ENCODE measurements at places on chromosomes 3 and 15.

- no peak for DNase-seq
These were observed 2.5 kb upstream of the HHLA2 start for GRCh38 chr3:108293858-108294257.

- DNase-seq = no peak
These were observed 3.7 kb upstream of the ANKDD1A start for GRCh38 chr15:64907991-64908390.

GRCh38 chr3:38003371-38003816 lies 12.8 kb downstream of the VILL start:
- DNase-seq = no peak

- DNase-seq = no peak
These were observed 28.7 kb upstream of the ATP2B2 start for GRCh38 chr3:10534066-10534465.

DNA sequence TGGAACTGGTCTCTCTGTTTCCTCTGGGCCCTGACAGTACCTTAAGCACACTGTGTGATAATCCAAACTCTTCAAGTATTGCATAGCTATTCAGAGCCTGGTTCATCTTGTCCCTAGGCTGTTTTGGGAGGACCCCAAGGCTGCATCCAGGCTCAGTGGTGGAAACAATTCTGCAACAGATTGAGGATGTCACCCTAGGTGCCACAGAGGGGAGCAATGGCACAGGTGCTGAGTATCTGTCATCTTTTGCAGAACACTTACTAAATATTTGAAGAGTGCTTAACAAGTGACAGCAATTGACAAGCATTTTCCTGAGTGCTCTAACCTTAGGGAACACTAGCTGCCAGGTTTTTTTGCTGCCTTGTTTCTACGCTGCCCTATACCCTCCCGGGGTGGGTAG lies 27.8 kb downstream of the STARD5 start:
- no peak for DNase-seq

- no peak for DNase-seq
These were observed 367.2 kb downstream of the CNTN4 start for GRCh38 chr3:2465842-2466241.

GRCh38 chr15:72037321-72037720 lies 80.6 kb downstream of the MYO9A start:
- no peak for DNase-seq

DNA sequence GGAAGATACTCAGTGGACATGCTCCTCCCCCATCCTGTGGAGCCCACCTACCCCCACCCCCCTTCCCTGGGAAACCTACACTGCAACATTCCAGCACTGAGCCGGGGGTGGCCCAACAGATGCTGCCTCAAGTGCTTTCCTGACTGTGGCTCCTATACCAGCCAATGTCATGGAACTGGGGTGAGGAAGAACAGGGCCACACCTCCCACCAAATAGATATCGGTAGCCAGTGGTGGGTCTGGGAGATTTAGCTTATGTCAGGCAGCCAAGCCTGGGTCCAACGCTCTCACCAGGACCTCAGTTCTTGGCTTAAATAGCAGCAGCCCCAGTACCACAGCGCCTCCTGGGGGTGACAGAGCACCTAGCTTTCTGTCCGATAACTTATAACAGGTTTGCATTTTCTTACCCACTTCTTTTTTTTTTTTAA lies 30.3 kb downstream of the CDC25A start:
- peak; percentile 14 for DNase-seq

DNA sequence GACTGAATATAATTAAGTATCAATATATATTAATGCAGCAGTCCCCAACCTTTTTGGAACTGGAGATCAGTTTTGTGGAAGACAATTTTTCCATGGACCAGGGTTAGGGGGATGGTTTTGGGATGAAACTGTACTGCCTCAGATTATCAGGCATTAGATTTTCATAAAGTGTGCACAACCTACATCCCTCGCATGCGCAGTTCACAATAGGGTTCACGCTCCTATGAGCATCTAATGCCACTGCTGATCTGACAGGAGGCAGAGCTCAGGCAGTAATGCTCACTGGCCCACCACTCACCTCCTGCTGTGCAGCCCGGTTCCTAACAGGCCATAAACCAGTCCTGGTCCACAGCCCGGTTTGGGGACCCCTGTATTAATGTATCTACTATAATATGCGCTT lies 95.6 kb downstream of the ULK4 start:
- DNase-seq = no peak

DNA sequence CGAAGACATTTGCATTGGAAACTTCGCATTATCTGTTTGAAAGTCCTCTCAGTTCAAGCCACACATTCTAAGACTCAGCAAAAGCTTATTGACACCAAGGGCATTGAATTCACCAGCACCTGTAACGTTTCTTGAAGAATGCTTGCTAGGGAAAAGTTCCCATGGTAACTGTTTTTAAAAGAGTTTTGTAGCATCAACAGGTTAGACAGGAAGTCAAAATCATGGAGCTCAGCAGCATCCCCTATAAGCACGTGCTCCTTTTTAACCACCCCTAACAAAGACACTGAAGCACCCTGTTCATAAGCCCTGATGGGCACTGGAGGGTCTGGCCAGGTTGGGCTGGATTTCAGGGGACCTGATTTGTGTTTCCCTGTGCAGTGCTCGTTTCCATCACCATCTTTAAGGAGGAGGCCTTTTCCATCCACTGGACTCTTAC lies 229.7 kb upstream of the BHLHE40 start:
- no peak for DNase-seq

DNA sequence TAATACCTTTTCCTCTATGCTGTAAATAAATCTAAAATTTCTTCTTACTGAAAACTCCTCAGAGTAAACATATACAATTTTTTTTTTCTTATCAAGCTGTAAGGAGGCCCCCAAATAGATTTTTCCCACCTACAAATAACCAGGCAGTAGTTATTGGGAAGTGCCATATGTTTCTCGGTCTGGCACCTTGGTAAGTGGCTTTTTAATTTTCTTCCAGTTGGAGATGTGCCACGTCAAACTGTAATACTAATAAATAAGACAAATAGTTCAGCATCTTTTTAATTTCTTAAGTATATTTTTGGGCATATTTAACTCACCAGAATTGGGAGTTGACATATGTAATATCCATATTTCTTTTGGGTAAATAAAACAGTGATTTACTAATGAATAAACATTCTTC lies 346.3 kb downstream of the DIPK2A start:
- DNase-seq = no peak

- DNase-seq = no peak
These were observed 64.2 kb upstream of the SLCO2A1 start for GRCh38 chr3:134093956-134094355.

DNA sequence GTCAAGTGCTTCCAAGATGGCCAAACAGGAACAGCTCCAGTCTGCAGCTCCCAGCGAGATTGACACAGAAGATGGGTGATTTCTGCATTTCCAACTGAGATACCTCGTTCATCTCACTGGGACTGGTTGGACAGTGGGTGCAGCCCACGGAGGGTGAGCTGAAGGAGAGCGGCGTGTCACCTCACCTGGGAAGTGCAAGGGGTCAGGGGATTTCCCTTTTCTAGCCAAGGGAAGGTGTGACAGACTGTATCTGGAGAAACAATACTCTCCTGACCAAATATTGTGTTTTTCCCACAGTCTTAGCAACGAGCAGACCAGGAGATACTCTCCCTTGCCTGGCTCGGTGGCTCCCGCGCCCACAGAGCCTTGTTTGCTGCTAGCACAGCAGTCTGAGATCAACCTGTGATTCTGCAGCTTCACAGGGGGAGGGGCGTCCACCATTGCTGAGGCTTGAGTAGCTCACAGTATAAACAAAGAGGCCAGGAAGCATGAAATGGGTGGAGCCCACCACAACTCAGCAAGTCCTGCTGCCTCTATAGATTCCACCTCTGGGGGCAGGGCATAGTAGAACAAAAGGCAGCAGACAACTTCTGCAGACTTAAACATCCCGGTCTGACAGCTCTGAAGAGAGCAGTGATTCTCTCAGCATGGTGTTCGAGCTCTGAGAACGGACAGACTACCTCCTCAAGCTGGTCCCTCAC lies 293.5 kb upstream of the SUCLG2 start:
- peak; percentile 21 for DNase-seq

DNA sequence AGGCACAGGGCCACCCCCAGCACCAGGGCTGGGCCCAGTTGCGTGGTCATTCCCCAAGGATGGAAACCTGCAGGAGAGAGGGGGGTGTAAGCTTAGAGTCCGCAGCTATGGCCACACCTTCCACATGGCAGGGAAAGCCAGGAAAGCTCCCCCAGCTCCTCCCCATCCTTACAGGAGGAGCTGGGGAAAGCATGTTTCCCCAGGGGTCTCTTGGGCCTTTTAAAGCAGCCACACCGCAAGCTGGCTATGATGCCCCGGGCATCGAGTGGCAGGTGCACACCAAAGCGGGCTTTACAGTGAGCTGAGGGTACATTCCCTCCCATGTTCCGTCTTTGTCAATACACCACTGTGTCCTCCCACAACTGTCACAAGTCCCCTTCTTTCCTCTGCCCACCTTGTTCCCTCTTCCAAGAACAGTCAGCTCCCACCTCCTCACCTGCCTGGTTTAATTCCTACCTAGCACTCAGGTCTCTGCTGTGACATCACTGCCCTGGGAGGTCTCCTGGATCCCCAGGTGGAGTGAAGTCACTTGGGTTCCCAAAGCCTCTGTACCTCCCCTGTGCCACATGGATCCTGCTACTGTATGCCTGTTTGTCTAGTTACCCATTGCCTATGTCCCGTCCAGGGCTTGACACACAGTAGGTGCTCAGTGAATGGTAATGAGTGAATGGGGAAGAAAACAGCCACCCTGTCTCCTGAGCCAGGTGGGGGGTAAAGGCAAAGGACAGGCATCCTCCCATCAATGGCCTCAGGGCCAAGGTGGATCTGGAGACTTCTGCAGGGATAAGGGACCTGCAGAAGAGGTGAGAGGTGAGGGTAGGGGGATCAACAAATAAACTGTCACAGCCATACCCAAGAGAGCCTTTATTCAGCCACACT lies 3.4 kb downstream of the HYAL3 start:
- no peak for DNase-seq
